Erythroblast (primary cell): ENCODE measurements at places on chromosomes 6 and 20.

DNA sequence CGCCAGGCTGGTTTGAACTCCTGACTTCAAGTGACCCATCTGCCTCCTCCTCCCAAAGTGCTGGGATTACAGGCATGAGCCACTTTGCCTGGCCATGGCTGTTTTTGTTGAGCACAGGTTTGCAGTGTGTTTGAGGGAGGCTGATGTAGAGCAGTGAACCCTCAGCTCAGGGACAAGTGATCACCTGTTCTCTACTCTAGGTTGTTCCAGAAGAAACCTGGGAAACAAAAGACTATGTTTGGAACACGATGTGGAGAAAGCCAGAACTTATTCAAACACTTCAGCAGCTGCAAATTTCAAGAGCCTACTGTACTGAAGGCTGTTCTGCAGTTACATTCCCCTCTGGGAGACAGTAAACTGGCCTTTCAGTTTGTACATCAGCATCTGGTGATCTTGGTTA is 4.7 kb downstream of the TULP1 start:
- DNase-seq: no peak

- DNase-seq: no peak
These were observed 142.4 kb upstream of the INSM1 start for GRCh38 chr20:20225325-20226043.

- no peak for DNase-seq
These were observed 120.5 kb downstream of the ZMYND8 start for GRCh38 chr20:47235853-47236638.

DNA sequence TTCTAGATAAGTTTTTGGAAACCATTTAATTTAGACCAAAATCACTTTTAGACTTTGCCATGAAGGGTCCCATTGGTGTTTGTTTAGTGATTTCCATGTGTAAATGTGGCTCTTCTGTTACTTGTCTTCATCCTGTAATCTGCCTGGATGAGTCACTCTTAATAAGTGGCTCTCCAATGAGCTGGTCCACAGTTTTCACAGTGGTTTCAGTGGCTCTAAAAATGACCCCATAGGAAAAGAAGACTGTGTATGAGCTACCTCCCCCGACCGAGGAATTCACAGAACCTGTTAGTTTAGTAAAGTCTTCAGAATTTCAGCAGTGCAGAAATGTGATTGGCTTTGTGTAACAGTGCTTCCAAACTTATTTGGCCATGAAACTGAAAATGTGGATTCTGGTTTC is 492.0 kb upstream of the MARCKS start:
- no peak for DNase-seq

DNA sequence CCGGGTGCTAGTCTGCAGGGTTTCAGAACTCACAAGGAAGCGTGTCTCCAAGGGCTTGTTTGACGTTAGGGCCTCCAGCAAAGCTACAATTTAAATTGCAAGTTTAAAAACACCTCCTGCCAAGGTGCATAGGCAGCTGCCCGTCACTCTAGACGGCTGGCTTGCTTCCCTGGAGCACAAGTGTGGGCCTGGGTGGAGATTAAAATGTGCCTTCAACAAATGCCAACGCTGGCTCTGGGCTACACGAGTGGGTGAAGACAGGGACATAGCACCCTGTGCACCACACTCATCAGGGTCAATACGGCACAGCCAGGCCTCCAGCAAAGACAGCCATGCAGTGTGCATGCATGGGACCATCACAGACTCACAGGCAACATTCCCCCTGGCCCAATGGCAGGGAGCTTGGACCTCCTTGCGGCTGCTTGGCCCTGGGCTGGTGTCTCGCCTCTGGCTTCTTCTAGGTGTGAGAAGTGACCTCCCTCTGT is 48.4 kb upstream of the FRMD1 start:
- no peak for DNase-seq

GRCh38 chr20:6868861-6869260 is 101.4 kb downstream of the BMP2 start:
- no peak for DNase-seq

DNA sequence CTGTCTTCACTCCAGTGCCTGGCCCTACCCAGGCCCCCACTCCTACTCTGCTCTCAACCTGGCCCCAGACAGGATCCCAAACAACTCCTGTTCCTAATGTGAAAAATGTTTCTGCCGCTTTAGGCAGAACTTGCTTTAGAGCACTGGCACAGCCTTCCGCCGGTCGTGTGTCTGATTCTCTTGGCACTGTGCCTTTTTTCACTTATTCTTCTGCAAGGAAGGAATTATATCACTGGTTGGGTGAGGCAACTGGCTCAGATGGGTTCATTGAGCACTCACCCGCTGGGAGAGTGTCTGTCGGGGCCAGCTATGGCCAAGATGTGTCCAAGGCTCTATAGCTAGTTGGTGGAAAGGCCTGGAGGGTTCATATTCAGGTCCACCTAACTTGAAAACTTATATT is 33.6 kb upstream of the HLA-A start:
- DNase-seq: no peak

DNA sequence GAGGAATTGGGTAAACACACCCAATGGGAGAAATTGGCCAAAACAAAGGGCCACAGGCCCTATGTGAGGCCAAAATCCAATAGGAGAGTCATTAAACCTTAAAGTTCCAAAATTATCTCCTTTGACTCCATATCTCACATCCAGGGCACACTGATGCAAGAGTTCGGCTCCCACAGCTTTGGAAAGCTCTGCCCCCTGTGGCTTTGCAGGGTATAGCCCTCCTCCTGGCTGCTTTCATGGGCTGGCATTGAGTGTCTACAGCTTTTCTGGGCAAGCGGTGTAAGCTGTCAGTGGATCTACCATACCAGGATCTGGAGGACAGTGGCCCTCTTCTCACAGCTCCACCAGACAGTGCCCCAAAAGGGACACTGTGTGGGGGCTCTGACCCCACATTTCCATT is 160.5 kb downstream of the ADGRG6 start:
- DNase-seq: no peak

- peak; percentile 85 for DNase-seq
These were observed 93.2 kb downstream of the GMPR start for GRCh38 chr6:16331384-16332174.

DNA sequence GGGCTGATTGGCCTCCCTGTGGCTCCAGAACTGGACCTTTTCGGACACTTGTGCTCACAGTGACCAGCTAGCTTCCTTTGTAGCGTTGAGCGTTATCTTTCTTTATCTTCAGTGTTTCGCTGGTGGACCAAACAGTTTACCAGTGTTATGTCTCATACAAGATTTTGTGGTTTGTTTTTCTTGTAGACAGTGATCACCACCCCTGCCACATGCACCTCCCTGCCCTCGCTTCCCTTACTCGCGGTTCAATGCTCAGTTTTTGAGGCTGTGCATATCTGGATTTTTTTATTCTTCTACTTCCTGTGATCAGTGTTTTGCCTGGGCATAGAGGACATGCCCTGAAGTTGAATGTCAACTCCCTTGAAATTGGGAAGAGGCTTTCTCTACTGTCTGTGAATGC is 16.4 kb downstream of the MYT1 start:
- DNase-seq: no peak

- no peak for DNase-seq
These were observed 56.1 kb upstream of the PNRC1 start for GRCh38 chr6:89024456-89024855.

GRCh38 chr6:11209906-11210305 is 22.6 kb downstream of the NEDD9 start:
- DNase-seq: no peak

DNA sequence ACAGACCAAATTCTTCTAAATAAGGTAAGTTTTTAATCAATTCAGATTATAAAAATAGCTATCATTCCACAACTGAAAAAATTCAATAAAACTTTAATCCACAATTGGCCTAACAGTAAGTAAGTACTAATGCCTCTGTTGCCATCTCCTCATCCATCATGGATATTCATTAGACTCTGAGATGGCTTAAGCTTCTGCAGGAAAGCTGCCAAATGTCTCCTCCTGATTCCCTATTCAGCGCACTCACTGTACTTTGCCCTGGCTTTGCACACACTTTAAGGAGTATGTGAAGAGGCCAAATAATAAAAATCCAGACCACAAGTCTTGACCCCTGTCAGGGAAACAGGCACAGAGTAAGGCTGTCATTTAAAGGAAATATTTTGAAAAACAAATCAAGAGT is 23.6 kb downstream of the PGM3 start:
- no peak for DNase-seq

- no peak for DNase-seq
These were observed 10.1 kb downstream of the CRYBG1 start for GRCh38 chr6:106370639-106371038.

- no peak for DNase-seq
These were observed 68.3 kb downstream of the ANKRD6 start for GRCh38 chr6:89501222-89501621.

DNA sequence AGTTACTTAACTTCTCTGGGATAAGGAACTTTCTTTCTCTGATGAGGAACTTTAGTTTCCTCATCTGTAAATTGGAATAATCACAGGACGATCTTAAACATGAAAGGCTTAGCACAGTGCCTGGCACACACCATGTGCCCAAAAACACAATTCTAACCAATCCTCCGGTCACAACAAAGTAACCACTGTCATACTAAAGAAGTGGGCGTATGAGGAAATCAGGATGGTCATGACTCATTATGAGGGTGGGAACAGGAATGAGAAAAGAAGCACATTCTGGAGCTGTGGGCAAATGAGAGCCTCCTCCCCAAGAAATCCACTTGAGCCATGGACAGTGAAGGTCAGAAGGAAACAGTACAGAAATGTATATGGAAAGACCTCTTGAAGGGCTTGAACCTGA is 82.9 kb downstream of the LRFN2 start:
- no peak for DNase-seq
